ENCODE measurements at places on chromosomes 1 and 21.

- no peaks in the 10 kb centered on the region for H3K36me3 ChIP-seq
- H3K27ac ChIP-seq, result no peak overlapping the region
- no peaks in the 10 kb centered on the region for H3K4me1 ChIP-seq
Observed at GRCh38 chr1:91070298-91070697, 48.5 kb upstream of the ZNF644 start.

DNA sequence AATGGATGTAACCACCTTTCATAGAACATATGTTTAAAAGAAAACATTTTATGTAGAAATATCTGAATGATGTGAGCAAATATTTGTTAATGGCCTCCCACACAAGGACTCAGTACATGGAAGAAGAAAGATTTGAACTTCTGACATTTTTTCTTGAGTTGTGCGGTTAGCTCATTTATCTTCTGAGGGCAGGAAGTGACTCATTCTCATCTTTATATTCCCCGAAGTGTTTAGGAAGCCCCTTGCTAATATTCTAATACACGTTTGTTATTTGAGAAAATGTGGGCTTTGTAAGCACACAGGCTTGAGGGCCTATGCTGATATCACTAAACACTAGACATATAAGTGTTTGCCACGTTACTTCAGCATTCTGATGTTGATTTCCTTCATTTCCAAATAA is 392.5 kb upstream of the PTBP2 start:
- H3K4me3 ChIP-seq, result no peak overlapping the region
- H3K36me3 ChIP-seq, result no peaks in the 10 kb centered on the region
- H3K27ac ChIP-seq, result no peak overlapping the region
- no peaks in the 10 kb centered on the region for H3K27me3 ChIP-seq

DNA sequence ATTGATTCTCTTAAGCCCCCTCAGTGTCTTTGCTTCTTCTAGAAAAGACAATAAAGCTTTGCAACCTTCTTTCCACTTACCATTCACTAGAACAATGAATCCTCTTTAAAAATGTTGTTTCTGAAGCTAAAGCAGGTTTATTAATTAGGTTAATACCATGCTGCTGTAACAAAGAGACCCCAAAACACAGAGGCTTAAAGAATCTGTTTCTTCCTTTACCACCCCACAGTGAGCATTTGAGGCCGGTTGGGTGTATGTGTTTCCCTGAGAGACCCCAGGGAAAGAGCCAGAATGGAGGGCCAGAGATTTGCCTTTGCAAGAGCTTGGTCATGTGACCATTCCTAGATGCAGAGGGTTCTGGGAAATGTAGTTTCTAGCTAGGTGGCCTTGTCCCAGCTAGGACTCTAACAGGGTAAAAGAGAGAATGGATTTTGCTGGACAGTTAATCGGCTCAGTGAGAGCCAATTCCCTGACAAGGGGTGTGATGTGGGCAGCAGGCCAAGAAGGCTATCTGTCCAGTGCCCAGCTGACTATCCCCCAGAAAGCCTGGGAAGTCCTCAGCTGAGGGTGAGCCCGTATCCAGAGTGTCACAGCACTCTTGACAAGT is 191.8 kb upstream of the TMEM51 start:
- H3K36me3 ChIP-seq, result no peaks in the 10 kb centered on the region
- H3K4me1 ChIP-seq, result no peaks in the 10 kb centered on the region
- DNase-seq, result no peak
- no peak overlapping the region for H3K27ac ChIP-seq
- H3K4me3 ChIP-seq, result no peak overlapping the region
- H3K27me3 ChIP-seq, result no peaks in the 10 kb centered on the region

DNA sequence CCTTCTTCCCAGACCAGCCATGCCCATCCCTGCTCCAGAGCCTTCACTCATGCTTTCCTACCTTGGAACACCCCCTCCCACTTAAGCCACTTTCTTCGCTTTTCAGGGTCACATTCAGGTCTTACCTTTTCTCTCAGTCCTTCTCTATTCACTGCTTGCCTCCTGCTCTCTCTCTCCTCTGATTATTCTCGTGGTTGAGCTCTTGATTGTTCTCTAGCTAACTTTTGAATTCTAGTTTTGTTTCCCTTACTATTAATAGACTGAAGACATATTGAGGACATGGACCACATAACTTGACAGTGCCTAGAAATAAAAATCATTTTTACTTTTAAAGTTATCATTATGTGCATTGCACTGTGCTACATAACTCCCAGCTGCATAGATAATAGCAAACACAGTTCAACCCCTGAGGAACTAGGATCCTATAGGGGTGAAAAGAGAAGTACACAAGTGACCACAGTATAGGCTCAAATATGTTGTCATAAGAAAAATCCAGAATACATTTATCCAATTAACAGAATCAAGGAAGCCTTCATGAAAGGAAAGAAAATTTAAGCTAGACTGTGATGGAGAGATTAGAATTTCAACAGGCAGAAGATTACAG is 21.5 kb downstream of the INSL5 start:
- no peak overlapping the region for H3K4me3 ChIP-seq
- no peaks in the 10 kb centered on the region for H3K27me3 ChIP-seq
- no peaks in the 10 kb centered on the region for H3K4me1 ChIP-seq
- H3K36me3 ChIP-seq, result no peaks in the 10 kb centered on the region
- DNase-seq, result no peak
- no peak overlapping the region for H3K27ac ChIP-seq

DNA sequence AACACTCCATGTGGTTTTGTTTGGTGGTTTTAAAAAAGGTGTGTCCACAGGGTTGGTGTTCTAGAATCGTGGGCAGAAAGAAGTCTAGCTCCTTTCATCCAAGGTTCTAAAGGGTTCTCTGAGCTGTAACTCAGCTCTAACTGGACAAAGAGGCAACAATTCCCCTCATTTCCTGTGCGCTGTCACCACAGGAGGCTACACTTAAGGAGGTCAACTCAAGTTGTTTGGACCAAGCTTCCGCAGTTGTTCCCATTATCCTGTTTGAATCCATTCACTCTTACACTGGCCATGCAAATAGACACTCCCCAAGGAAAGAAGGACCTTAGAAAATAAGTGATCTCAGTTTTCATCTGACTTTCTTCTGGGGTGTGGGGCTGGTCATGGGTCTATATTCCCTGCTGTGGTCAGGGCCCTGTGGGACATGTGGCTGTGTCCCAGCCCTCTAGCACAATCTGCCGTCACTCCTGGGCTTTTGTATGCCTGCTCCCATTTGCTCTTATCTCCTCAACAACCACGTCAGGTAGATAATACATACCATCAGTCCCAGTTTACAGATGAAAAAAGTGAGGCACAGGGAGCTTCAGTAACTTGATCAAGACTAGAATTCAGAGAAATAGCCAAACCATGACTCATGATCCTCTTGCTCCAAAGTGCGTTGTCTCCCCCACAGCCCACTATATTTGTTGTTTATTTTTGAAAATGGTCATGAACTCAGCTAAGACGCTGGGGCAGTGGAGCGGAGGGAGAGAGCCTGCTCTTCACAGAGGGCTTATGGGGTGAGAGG is 103.6 kb downstream of the RHOU start:
- H3K4me1 ChIP-seq, result peaks cover 20% of the 10 kb centered on the region
- DNase-seq, result no peak
- no peaks in the 10 kb centered on the region for H3K36me3 ChIP-seq
- no peaks in the 10 kb centered on the region for H3K27me3 ChIP-seq
